ENCODE measurements at places on chromosomes 3 and 15.

DNA sequence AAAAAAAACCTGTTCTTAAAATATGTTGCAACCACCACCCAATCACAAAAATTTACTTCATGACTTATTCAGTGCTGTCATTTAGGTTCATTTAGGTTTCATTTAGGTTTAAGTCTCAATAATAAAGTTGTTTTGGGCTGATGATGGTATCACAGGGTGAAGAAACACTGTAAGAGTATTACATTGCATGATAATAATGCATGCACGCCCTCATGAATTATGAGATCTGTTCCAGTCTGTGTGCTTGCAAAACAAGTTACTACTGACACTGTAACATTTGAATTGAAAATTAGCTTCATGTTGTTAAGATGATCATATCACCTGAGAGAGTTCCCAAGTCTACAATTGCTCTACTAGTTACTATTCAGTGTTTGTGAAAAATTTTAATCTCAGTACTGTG lies at the start of gene AADACL2:
Gene AADACL2 (plus strand): TSS at position 315 of the 400 bp plus-strand sequence. CDS start 109 bp downstream, outside the sequence.
- DNase-seq = no peak

DNA sequence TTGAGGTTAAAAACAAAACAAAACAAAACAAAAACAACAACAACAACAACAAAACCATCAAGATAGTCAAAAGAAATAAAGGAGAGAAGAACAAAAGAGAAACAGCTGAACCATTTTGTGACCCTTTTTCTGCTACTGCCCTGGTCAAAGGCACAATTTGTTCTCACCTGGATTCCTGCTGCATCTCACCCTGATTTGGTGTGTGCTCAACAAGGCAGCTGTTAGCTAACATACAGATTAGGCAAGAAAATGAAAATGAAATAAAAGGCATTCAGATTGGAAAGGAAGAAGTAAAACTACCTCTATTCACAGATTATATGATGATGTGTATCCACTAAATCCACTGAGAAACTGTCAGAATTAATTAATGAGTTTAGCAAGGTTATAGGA lies 28.7 kb upstream of the XIRP1 start:
- DNase-seq = no peak

- no peak for DNase-seq
Observed at GRCh38 chr3:101602731-101603130, 28.8 kb downstream of the PCNP start.

GRCh38 chr3:138451595-138452162 lies 17.3 kb downstream of the ESYT3 start:
- DNase-seq = no peak

DNA sequence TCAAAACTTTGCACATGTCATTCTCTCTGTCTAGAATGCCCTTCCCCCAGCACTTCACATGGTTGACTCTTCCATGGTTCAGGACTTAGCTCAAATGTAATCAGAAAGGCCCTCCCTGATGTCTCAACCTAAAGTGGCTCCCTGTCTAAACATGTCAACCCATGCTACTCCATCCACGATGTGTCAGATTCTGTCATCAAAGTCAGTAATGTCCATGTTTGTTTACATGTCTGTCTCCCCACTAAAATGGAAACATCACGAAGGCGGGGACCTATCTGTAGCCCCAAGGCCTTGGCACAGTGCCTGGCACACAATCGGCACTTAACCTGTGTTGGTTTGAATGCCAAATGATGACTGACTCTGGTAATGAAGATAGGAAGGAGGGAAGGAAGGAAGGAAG lies 20.8 kb upstream of the SNTN start:
- no peak for DNase-seq

DNA sequence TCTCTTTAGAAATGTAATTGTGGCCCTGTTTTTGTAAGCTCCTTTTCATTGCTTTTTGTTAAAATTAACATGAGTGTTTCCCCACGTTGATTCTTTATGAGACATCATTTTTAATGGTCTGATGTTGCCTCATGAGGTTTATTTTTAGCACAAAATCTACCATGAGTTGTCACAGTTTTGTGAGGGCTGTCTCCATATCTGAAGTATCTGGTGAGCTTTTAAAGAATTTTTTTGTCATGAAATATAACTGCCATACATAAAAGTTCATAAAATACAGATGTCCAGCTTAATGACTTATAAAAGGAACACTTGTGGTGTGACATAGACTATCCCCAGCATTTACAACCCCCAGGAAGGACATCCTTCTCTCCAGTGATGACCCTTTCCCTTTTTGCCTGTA lies 34.3 kb upstream of the CEMIP start:
- no peak for DNase-seq

DNA sequence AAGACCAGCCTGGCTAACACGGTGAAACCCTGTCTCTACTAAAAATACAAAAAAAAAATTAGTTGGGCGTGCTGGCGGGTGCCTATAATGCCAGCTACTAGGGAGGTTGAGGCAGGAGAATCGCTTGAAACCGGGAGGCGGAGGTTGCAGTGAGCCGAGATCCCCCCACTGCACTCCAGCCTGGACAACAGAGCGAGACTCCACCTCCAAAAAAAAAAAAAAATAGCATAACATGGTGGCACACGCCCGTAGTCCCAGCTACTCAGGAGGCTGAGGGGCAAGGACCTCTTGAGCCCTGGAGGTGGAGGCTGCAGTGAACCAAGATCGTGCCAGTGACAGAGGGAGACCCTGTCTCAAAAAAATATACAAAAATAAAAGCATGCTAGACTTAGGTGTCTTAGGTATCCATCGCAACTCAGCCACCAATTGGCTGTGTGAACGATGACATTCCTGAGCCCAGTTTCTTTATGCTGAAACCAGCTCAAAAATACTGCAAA lies 6.2 kb downstream of the PLCH1 start:
- no peak for DNase-seq

- no peak for DNase-seq
Observed at GRCh38 chr3:152202976-152203626, 65.6 kb upstream of the MBNL1 start.

DNA sequence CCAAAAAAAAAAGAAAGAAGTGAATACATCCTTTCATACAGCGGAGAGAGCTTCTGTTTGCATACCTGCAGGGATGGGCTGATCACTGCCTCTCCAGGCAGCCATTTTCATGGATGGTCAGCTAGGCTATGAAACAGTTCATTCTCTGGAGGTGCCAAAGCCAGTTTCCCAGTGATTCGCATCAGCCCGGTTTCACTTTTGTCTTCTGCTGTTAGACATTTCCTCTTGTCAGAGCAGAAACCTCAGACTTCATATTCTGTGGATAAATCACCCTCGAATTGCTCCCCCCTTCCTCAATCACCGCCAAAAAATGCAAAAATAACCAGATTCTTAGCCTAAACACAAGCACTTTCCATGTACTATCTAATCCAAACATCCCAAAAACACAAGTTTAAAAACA lies 225.6 kb downstream of the ADAMTS9 start:
- DNase-seq = no peak

All from stimulated activated CD4-positive, alpha-beta T cell treated with anti-CD3 and anti-CD28 coated beads, Interleukin-1b, Interleukin-23, amount 100 ng/mL, for 1 hour (primary cell).